ENCODE measurements at places on chromosomes 11 and 22.

DNA sequence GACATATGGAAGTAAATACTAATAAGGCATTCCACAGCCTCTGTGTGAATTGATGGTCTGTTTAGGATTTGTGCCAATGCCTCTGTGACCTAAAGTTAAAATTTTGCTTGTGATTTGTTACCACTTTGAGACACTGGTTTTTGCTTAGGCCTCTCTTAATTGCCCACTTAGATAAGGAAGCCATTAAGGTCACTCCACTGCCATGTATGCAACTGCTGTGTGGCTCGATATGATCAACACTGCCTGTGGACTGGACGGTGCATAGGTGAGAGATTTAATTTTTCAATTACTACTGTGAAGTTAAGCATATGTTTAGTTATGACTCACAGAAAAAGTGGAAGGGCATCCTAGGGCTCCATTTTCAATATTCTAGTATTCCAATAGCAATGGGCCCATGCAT, 36.9 kb downstream of the CSRP3 start:
- no peak for DNase-seq

DNA sequence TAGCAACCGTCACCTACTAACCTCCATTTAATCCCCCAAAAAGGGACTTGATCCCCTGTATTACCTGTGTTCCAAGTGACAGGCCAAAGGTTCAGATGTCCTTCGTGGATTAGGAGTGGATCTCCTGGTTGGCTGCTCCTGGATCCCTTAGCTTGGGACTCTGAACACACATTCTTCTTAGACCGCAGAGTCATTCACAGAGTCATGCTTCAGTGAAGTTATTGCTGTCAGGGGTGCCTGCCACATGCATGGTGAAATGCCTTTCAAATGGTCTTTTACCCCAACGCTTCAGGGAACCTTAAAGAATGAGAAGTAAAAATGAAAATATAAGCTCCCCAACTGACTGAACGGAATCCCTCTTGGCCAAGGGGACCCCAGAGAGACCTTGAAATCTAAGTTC, 49.1 kb downstream of the ADAMTS8 start:
- no peak for DNase-seq

DNA sequence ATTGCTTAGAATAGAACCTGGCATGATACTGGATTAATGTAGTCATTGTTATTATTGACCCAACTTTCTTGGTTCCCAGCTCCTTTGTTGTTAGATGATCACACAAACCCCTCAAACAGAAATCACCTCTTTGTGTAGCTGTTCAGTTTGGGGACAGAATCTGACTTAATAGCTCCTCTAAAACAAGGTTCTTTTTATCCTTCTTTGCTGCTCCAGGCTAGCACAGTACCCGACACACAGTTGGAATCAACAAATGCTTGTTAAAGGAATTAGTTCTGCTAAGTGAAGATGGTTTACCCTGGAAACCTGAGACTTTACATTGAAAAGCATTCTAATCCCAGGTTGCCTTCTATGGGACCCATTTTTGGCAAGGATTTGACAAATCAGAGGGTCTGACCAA, 43.9 kb downstream of the GAB2 start:
- no peak for DNase-seq

- no peak for DNase-seq
Measured at GRCh38 chr11:123525097-123525496, 95.0 kb downstream of the GRAMD1B start.

- DNase-seq, result no peak
Measured at GRCh38 chr11:72634472-72635095, 39.6 kb downstream of the PDE2A start.

GRCh38 chr11:6603287-6604080, at the start of the genes ILK and RRP8:
Gene ILK (plus strand): TSS chr11:6603774. CDS start chr11:6604272, 498 bp downstream.
Gene RRP8 (minus strand): TSS chr11:6603616. CDS start chr11:6603502, 114 bp downstream.
- no peak for DNase-seq

DNA sequence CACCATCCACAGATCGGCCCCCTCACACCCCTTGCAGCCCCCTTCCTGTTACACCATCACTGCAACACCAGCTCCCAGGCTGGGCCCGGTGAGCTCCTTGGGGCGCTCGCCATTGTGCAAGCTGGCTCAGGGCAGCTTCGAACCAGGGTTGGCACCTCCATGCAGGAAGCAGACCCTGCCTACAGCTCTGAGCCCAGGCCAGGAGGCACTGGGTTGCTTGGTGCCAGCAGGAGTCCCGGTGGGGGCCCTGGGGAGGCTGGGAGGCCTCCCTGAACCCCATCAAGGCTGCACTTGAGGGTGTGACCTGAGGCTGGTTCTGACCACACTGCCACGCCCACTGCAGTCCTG, 417.1 kb downstream of the CTTN start:
- DNase-seq, result no peak

DNA sequence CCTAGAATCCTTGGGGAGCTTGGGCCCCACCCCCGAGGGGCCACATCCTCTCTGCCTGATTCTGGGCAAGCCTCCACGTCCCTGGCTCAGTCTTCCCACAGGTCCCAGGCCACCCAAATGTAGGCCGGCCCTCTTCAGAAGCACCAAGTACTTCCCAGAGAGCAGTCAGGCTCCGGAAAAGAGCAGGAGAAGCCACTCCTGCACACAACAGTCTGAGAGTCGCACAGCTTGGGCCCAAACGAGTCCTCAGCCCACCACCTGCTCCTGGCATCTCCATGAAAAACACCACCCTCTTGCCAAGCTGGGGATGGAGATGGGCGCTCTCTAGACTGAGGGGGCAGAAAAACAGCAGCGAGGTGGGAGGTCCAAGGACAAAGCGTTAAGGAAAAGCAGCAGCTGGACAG, 15.4 kb downstream of the EHD1 start:
- DNase-seq, result no peak

DNA sequence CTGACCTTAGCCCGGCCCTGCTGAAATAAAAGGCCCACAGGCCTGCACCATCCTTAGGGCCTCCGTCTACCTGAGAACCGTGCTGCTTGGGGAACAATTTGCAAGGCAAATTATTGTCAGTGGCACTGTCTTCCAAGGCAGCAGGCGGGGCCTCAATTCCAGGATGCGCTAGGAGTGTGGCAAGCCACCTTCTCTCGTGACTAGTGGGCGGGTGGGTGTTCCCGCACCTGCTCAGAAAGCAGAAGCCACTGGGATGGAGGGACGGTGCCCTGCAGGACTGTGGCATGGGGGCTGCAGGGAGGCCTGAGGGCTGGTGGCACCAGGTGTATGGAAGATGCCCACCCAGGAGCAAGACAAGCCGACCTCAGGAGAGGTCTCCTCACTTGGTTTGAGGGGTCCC, 58.8 kb upstream of the TTLL12 start:
- DNase-seq, result no peak

GRCh38 chr11:93225662-93226061, 27.9 kb upstream of the SLC36A4 start:
- DNase-seq, result no peak

- DNase-seq, result no peak
Measured at GRCh38 chr11:18527512-18527911, 770 bp upstream of the TSG101 start.

DNA sequence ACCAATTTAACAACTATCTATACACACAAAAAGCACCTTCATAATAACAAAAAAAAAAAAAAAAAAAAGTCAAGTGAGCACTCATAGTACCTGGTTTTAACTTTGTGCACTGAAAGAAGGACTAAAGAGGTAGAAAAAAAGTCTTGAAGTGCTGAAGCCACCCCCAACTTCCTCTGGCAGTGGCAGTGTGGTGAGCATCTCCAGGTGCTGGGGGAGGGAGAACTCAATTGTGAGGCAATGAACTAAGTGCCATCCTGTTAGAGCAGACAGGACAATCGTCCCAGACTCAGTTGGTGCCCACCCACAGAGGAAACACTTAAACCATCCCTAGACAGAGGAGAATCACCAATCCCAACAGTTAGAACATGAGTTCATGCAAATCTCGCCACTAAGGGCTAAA, 22.7 kb upstream of the OR52M1 start:
- DNase-seq, result no peak

GRCh38 chr22:28791841-28792490, 8.4 kb downstream of the XBP1 start:
- DNase-seq, result no peak

DNA sequence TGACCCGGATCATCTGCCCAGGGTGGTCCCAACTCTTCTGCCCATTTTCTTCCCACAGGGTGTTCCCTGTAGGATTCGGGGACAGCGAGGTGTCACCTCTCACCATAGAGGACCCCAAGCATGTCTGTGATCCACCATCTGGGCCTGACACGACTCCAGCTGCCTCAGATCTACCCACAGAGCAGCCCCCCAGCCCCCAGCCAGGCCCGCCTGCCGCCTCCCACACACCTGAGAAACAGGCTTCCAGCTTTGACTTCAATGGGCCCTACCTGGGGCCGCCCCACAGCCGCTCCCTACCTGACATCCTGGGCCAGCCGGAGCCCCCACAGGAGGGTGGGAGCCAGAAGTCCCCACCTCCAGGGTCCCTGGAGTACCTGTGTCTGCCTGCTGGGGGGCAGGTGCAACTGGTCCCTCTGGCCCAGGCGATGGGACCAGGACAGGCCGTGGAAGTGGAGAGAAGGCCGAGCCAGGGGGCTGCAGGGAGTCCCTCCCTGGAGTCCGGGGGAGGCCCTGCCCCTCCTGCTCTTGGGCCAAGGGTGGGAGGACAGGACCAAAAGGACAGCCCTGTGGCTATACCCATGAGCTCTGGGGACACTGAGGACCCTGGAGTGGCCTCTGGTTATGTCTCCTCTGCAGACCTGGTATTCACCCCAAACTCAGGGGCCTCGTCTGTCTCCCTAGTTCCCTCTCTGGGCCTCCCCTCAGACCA, 24.0 kb downstream of the CSF2RB start:
- DNase-seq, result no peak

DNA sequence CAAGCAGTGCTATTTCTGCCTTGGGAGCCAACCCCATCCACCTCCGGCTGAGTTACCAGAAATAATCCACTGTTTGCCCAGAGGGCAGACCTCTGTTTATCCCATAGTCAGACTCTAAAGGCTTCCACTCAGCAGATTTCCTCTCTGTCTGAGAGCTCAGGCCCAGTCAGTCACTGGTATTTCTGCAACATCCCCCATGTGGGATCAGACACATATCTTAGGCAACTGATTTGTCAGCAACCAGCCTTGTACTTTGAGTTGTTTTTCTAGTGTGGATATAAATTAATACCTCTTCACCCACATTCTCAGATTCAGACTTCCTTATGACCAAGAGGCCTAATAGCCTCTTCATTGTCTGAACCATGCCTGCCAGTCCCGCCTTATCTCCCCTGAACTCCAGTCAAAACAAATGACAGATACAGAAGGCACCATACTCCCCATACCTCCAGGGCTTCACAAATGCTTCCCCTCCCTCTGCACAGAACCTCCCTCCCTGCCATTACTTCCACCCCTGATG, 193.6 kb downstream of the FAM76B start:
- DNase-seq, result no peak

GRCh38 chr11:4643076-4643475, 706 bp upstream of the OR51E1 start:
- no peak for DNase-seq

GRCh38 chr22:31222736-31223135, 10.6 kb downstream of the LIMK2 start:
- DNase-seq, result no peak

DNA sequence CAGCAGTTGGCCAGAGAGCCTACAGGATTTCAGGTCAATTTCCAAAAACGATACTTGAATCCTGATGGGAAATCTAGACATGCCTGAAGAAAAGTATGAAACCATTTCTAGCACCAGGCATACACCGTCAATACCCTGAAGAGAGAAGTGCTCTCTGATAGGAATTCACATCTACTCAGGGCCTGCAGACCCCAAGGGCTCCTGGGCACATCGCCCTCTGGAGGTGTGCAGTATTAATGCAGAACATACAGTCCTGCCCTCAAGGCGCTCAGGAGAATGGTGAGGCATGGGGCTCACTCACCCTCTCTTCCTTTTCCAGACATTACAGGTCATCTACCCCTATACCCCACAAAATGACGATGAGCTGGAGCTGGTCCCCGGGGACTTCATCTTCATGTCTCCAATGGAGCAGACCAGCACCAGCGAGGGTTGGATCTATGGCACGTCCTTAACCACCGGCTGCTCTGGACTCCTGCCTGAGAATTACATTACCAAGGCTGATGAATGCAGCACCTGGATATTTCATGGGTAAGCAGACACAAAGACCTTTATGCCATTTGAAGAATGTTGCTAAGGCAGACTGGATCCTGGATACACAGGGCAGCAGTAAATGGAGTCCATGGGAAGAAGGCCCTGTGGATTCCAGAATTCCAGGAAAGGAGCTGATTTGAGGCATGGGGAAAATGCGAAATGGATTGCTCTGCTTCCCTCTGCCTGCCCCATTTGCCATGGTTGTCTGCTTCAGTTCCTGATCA, 49.3 kb upstream of the CRTAM start:
- DNase-seq, result no peak

- no peak for DNase-seq
Measured at GRCh38 chr22:39556970-39557841, 13.3 kb upstream of the CACNA1I start.

DNA sequence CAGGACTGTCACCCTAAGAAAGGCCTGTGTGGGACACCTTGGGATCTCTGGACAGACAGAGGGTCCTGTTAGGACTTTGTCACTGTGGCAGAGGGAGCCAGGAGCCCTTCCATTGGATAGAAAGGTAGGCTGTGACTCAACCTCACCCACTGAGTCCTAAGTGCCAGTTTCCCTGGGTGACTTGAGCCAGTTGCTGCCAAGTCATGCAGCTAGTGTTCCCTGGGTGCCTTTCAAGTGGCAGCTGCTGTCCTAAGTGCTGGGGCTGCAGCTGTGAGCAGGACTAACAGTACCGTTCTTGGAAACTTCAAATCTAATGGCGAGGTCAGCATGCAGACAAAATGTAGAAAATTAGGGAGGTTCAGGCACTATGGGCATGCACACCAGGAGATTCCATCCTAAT, 393.7 kb downstream of the TMEM135 start:
- no peak for DNase-seq

All from non-pigmented ciliary epithelial cell (primary cell).